ENCODE measurements at places on chromosomes 13 and 19. TPM values are rescaled to one million over a fixed set of nuclear protein-coding genes. Genes with fewer than 3 reads are reported as not detected.

PGLYRP1 gene
- not detected for total RNA-seq

ZNF681 gene
- total RNA-seq, result 4.4 TPM

EPSTI1 gene
- 22.2 TPM for total RNA-seq

APC2 gene
- total RNA-seq, result 0.24 TPM

KLK3 gene
- total RNA-seq, result not detected

ZNF564 gene
- 9.2 TPM for total RNA-seq

ZNF431 gene
- 11.4 TPM for total RNA-seq
